ENCODE measurements at places on chromosomes 12 and 14.

- no peak for DNase-seq
These were observed 18.0 kb downstream of the LUM start for GRCh38 chr12:91093341-91093740.

GRCh38 chr12:40225337-40225983 is 663 bp downstream of the LRRK2 start:
- DNase-seq = no peak

DNA sequence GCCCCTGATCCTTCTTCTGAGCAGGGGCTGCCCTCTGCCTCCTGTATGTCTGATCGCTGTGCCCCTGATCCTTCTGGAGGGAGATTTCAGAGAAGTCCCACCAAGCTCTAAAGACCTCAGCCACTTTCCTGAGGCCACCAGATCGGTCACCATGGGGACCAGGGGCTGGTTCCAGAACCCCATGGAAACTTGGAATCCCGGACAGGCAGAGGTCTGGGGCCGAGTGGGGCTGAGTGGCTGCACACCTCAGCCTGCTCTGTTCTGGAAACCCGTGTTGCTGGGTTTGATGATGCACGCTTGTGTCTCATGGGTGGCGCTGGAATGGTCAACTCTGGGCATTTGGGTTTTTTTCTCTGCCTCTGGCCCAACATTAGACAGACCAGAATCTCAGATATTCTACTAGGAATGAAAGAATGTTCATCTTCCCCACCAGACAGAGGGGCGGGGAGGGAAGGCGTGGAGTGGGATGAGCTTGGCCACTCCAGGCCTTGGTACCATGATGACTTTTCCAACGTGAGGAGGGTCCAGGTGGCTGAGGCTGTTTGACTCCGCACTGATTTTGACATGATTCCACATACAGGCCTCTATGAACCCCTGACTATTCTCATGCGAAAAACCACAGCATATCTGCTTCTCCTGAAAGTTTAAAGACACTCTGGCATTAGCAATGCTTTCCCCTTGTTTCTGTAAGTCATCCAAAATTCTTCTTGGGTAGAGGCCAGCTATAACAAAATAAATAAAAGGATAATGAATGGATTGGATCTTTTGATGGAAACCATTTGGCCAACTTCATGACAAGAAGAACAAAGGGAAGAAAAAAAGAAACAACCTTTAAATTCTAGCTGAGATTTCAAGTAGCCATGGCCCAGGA is 114.5 kb downstream of the ADGRD1 start:
- DNase-seq = no peak

GRCh38 chr12:1826867-1827705 is 6.7 kb downstream of the LRTM2 start:
- DNase-seq = no peak

Measured in activated CD8-positive, alpha-beta memory T cell treated with anti-CD3 and anti-CD28 coated beads for 4 hours (primary cell).